ENCODE measurements at places on chromosomes 5 and 9.

DNA sequence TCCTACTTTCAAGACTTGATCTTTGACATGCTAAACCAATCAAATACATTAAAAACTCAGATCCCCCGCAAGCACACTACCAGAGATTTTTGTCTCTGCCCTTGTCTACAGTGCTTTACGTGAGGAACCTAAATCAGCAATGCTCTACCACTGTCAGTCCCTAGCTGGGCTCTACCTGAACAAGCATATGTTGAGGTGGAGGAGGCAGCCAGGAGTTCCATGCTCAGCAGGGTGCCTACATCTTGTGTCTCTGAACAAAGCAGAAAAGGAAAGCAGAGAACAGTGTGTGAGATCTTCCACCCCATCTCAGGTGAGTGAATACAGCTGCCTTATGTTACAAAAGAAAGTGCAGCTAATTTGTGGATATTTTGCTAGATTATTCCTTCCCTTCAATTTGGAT is 255.0 kb downstream of the NDUFS4 start:
- no peak for DNase-seq

DNA sequence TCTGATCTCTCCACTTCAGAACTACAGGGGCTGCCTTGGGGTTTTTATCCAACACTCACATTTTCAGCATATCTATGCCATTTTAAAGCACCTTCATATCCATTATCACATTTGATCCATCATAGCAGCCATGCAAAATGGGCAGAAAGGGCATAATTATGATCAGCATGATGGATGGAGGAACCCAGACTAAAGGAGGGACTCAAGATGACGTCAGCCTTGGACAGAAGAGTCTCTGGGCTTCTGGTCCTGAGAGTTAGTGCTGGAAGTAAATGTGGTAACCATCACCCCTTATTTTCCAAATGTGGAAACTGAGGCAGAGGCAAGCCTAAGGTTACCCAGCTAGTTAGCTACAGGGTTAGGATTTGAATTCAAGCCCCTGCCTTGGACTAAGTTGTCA is 273.1 kb downstream of the DRD1 start:
- no peak for DNase-seq

DNA sequence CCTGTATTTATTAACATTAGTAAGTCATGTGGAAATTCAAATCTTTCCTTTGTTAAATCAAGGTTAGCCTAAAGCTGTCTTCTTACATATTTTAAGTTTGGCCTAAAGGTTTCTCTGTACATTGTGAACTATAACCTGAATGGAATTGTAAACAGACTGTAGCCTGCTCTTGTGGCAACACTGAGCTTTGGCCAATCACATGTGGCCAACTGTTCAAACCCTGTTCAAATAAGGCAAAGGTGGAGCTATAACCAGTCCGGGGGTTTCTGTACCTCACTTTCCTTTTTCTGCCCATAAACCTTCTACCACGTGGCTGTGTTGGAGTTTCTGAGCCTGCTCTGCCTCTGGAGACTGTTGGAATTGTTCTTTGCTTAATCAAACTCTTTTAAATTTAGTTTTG is 3.3 kb upstream of the HAPLN1 start:
- no peak for DNase-seq

- no peak for DNase-seq
These were observed 43.0 kb downstream of the SEMA6A start for GRCh38 chr5:116531635-116532034.

DNA sequence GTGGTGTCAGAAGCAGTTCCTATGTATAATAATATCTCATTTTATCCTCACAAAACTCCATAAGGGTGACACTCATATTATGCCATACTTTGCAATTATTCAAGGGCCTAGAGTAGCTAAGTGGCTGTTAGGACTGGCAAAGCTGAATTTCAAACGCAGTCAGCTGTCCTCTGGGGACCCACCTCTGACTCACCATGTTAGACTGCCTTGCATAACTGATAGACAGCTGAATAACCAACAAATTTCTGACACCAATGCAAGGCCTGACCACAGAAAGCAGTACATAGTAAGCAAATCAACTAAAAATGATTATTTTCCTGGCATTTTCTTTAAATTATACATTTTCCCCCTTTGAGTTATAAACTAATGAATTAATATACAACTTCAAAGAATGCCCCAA is 251.6 kb upstream of the PTGER4 start:
- no peak for DNase-seq

DNA sequence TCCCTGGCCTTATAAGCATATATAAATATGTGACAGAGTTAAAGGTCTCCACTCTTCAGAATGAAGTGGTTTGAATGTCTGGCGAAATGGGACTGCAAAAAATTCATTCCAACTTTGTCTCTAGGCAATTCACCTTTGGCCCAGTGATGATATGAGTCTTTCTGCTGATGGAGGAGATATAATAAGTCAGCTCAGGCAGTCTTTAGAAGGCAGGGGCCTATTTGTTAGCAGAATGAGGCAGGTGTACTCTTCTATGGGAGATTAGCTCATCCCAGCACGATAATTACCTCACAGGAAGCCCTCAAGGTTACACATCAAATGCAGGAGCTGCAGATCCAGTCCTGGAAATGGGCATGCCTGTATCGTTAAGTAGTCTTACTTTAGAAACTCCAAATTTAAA is 300.5 kb downstream of the NR2F1-AS1 start:
- DNase-seq: no peak

DNA sequence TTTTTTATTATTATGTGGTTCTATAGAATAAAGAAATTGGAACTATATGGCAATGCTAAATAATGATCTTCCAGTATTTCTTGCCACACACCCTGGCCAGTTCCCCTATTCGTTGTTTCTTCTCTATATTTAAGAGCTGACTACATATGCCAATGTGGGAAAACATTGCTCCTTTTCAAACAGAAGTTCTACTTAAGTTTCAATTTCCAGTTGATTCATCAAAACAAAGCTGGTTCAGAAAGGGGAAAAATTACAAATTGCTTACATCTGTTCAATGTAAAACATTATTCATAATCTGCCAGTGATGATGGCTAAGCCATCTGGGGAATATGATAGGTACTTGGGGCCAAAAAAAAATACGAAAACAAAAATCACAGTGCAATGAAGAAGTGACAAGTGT is 76.9 kb downstream of the ST8SIA4 start:
- DNase-seq: no peak

GRCh38 chr5:92470770-92471169 is 1087.7 kb upstream of the ARRDC3 start:
- no peak for DNase-seq

DNA sequence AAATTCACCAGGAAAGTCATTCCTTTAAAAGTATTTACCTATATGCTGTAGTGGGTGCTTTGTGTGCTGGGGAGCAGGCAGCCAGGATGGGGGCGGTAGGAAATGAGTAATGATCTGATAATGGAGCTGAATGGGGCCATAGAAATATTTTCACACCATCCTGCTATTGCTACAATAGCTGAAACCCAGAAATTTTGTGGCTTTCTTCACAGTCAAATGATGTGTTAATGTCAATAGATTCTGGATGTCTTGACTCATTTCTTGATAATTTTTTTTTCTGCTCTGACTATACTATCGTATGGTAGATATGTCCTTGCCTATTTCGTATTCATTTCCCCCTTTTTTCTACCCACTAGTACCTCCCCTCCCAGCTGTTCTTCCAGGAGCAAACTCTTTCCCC is 59.5 kb downstream of the RORB start:
- no peak for DNase-seq

DNA sequence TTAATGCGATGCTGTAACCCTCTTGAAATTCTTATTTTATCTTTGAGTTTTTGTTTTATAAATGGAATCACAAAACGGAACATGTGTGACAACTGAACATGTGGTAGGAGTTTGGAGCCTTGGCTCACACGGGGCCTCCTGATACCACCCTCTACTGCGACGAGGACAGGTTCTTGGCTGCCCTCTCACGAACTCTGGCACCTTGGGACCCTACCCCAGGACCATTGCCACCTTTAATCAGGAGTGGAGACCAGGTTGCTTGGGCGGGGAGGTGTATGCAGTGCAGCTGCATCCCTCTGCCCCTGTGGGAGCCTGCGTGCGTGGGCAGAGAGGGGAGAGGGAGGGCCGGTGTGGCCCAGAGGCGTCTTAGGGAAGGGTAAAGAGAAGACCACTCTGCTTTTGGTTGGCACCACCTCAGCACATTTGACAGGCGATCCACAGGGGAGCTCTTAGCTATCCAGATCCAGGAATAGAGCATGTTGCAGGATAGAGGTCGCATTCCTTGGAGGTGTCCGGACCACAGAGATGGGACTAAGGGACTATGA is 753.9 kb upstream of the PTPRD start:
- DNase-seq: no peak

DNA sequence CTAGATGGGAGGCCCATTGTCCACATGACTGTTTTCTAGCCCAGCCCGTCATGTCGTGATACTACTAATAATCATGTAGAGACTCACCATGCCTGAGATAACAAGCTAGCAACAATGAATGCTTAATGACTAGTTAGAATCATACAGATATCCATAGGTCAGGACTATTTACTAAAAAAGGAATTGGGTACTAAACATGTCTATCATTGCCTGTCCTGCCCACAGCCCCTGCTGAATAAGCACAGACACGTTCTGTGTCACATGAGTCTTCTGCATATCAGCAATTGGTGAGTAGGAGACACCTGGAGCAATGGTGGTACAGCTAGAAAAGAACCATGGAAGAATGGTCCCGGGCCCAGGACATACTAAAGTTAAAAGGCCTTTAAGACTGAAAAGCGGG is 18.0 kb downstream of the FRRS1L start:
- no peak for DNase-seq

DNA sequence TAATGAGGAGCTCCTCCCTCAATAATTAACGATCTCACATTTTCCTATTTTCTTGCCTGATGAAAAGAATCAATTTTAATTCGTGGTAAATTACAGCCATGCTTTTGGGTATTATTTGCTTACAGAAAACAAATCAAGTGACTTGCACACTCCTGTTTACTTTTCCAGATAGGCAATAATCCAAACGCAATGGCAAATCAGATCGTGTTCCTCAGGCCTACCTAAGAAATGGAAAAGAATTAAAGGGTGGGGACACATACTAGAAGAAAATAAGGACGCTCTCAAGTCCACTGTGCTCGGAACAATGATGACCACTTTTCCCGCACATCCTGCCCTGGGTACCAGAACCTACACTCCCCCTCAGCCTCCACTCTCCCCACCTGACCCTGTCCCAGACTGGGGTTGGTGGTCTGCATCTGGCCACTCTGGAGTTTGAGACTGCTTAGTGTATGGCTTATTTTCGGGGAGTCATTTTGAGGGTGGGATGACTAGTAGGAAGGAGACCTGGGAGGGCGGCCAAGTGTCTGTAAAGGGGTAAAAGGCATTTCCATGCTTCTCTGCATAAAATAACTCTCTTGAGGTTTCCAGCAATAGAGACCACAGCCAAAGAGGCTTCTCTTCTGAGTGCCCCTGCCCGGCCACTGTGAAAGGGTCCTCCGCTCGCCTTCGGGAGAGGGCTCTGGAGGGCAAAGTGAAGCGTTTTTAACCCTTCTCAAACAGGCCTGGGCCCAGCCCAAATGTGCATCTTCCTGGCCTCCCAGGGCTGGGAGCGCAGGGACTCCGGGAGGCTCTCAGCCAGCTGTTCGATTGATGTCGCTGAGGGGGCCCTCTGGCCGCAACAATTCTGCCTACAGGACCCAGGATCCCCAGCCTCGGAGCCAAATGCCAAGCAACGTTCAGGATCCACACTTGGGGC is 4.5 kb upstream of the OTP start:
- no peak for DNase-seq

DNA sequence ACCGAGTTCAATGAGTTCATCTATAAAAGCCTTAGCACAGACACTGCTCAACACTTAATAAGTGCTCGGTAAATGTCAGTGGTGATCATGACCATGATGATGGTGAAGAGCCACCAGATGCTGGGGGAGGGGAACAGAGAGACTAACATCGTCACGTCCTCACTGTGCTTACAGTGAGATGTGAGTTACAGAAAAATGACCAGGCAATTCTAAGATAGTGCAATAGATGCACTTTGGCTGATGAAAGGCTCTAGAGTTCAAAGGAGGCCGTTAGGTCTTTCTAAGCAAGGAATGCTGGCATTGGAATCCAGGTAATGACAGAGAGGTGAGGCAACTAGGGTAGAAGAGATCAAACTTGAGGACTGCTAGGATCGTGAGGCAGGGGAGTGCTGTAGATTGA is 36.7 kb downstream of the ARL15 start:
- DNase-seq: no peak

GRCh38 chr5:89055695-89056085 is 172.7 kb upstream of the MEF2C start:
- DNase-seq: no peak

GRCh38 chr5:94618029-94618492 is 343 bp downstream of the KIAA0825 start:
- DNase-seq: no peak

DNA sequence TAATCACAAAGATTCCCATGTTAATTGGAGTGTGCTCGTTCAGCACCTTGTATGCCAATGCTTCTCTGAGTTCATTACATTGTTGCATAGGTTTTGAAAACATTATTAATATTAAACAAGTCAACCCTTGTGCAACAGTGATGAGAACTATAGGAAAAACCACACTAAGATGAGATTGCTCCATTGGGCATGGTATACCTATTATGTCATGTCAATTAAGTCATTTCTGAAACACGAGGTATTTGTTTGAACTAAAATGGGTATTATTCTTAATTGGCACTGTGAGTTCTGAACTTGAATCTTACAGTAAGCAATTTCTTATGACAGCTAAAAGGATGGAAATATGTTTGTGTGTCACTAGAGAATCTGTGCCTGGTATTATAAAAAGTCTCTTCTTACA is 447.7 kb downstream of the EFNA5 start:
- DNase-seq: no peak

GRCh38 chr5:55441107-55441771 is 93.5 kb downstream of the PLPP1 start:
- no peak for DNase-seq

- DNase-seq: no peak
These were observed 48.3 kb downstream of the FAM78A start for GRCh38 chr9:131227959-131228460.

- DNase-seq: no peak
These were observed 56.9 kb downstream of the VCAN start for GRCh38 chr5:83528439-83528769.

- no peak for DNase-seq
These were observed 501.3 kb upstream of the RORB start for GRCh38 chr9:73995836-73996235.

Data from stimulated activated CD4-positive, alpha-beta T cell treated with anti-CD3 and anti-CD28 coated beads, Interleukin-1b, Interleukin-23, amount 100 ng/mL, for 4 hours (primary cell).